IMR-90 (cell line): ENCODE measurements at places on chromosomes 11 and 22.

DNA sequence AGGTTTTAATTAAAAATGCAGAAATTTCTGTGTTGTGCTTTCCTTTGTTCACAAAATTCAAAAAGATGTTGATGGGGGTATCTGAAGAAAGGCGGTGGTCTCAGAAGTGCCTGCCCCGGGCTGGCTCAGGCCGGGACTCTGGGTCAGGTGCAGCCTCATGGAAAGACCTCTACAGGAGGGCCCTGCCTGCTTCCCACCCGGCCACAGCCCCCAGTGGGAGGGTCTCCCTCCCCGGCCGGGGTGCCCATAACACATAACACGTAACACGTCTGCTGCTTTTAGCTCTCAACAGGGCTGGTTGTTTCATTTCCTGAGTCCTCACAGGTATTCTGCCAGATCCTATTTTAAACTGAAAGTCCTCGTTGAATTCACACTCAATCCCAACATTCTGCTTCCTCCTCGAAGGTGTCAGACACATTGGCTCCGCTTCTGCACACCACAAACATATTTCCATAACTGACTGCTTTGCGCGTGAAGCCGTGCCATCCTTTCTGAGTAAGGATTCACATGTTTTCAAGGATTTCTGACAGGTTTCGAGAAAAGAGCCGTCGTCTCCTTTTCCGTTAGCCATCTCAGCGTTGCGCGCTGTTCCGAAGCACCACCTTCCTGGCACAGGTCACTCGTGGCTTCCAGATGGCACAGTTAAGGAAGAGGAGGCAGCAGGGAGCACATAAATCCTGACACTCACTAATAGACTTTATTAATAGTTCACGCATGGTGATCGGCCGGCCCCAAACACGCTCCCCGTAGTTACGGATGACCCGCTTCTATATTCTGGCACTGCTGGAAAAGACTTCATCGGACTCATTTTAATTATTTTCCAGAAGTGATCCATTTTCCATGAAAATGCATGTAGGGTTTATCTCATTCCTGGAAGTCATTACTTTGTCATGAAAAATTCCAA lies 569.3 kb downstream of the BRD1 start:
- no peak for DNase-seq

GRCh38 chr11:90288212-90288821 lies 65.5 kb upstream of the CHORDC1 start:
- DNase-seq = peak; percentile 3

DNA sequence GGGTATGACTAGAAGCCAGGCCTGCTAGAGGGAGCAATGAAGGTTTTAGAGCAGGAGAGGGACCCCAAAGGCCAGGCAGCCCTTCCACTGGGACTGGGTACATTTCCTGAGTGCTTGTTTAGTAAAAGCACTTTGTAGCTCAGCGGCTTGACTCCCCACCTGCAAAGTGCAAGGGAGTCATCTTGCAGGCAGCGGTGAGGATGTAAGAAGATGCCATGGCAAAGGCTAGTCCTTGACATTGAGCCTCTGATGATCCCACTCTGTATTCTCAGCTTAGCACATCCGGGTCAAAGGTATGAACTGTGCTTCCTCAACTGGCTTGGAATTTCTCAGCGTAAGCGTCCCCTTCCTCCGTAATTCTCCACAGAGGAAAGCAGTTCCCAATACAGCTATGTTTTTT lies 3.1 kb upstream of the UBE2L3 start:
- DNase-seq = no peak

DNA sequence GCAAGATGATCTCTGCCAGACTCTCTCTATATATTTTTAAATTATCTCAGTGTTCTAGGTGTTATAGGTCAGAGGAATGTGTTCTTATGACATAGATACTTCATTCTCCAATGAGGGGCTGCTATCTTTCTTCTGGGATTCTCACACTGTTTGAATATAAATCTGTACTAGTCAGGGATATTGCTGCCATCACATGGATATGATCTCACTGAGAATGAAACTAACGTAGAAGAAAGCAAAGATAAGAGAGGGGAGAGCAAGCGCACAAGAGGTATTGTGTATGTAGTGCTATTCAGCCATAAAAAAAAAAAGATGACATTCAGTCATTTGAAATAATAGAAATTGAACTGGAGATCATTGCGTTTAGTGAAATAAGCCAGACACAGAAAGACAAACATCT lies 42.2 kb upstream of the SLC36A4 start:
- no peak for DNase-seq

DNA sequence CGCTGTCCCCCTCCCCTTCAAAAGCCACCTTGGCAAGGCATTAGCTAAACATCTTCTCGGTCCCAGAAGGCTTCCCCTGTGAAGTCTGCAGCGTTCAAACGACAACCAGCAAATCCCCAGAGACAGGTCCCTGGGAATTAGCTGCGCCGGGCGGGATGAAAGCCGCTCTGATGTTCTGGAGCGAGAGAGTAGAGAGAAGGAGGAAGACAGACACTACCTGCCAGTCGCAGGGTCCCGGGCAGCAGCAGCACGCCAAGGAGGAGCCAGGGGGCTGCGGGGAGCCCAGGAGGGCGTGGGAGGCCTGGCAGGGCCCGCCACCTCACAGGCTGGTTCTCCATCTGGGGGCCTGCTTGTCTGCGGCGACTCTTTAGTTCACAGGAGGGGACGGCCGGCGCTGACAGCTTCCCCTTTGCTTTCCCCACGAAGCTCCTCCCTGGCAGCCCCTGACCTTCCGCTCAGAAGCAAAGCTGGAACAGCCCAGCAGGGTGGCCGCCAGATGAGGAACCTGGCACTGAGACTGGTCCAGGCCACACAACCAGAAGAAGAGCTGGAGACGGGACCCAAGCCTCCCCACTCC lies at the start of gene NFAM1:
Gene NFAM1 (minus strand): TSS at position 384 of the 577 bp plus-strand sequence. CDS start 46 bp downstream, at position 338.
- no peak for DNase-seq

GRCh38 chr11:1938343-1939005 lies 8.7 kb upstream of the MRPL23 start:
- no peak for DNase-seq

DNA sequence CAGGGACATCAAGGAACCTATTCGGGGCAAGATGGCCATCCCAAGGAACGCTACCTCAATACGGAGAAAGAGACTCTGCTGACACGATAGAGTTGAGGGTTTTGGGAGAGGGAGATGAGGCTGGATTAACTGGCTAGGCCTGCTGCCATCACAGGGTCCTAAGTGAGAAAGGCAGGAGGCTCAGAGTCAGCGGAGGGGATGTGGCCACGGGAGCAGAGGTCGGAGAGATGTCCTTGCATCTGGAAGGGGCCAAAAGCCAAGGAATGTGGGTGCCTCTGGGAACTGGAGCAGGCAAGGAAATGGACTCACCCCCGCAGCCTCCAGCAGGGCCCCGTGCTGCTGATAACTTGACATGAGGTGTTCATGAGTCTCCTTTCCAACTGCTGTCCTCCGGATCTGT lies 31.0 kb upstream of the RFPL3 start:
- DNase-seq = no peak

DNA sequence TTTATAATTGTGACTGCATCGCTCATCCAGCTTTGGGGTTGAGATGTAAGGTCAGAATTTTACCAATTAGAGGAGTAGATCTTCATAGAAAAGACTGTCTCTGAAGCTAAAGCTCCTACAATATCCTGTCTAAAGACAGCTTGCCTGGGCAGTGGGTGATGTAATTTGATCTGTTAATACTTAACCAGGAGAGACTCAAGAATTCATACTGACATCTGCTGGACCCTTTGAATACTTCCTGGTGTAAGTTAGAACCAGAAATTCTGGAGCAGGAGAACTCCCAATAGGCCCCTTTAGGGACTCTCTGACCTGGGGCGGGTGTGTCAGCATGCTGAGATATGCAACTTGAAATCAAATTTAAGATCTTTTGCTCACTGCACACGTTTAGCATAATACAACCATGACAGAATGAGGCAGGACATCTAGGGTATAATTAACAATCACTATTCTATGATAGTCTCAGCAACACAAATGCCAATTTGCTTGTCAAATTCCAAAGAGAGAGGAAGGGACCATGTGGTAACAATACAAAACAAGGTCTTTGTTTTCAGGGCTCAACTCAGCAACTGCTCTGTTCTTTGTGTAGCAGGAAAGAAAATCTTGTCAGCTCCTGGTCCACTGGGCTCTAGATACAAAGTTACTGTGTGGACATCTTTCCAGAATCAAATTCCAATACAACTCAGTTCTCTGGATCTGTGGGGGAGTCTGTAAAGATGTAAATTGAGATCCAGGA lies 143.9 kb downstream of the INSC start:
- DNase-seq = peak; percentile 34

DNA sequence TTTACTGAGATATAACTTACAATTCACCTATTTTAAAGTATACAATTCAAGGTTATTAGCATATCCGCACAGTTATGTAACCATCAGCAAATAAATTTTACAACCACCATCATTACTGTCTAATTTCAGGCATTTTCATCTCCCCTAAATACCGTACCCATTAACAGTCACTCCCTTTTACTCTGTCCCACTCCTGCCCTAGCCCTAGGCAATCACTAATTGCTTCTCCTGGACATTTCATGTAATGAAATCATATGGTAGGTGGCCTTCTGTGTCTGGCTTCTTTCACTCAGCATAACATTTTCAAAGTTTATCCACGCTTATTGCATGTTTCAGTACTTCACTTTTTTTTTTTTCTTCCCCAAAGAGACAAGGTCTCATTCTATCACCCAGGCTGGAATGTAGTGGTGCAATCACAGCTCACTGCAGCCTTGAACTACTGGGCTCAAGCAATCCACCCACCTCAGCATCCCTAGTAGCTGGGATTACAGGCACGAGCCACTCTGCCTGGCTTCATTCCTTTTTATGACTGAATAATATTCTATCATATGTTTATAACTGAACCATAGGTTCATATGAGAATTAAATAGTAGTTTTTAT lies 61.4 kb upstream of the CHRM4 start:
- no peak for DNase-seq

- no peak for DNase-seq
Measured at GRCh38 chr11:30245621-30246020, 14.8 kb downstream of the FSHB start.

DNA sequence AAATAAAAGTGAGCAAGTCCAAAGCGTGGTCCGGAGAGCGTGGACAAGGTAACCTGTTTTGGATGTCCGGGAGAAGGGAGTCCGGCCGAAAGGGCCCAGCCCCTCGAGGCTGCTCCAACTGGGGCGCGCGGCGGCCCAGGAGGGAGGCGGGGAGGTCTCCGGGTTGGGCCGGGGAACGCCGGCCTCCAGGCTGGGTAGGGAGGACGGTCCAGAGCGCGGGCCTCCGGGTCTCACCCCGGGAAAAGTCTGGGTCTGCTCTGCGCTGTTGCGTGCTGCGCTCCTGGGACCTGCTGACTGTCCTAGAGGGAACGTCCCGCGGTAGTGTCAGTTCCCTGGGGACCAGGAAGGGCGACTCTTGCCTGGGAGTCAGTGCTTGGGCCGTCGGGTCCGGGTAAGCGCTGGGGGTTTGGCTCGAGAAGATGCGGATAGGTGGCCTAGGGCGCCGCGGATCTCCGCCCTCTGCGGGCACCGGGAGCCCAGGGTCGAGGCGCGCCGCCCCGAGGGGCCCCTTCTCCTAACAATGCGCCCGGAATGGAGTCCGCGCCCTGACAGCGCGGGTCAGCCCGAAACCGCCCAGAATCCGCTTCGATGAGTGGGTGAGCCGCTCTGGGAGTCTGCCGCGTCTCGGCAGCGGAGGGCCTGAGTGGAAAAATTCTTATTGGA lies 988 bp upstream of the FLI1 start:
- DNase-seq = no peak
